T follicular helper cell (primary cell): ENCODE measurements at places on chromosomes 3 and 15.

- no peak for DNase-seq
Observed at GRCh38 chr3:156957715-156958114, 131.6 kb downstream of the LEKR1 start.

GRCh38 chr15:44024155-44024554 is 170.9 kb downstream of the FRMD5 start:
- DNase-seq: no peak

DNA sequence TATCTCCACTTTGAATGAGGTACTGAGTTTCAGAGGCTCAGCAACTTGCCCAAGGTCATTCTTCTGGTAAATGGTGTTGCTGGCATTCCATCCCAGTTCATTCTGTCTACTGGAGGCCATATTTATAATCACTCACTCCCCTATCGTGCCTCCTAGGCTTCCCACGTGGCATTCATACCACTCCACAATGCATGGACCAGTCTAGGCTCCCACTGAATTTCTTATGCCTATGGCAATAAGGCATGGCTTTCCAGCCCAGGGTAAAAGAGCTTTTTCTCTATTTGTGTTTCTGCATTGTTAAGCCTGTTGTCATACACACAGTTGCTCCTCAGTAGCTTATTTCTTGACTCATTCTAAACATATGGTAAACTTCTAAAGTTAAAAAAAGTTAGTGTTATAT is 19.9 kb downstream of the BBX start:
- no peak for DNase-seq

DNA sequence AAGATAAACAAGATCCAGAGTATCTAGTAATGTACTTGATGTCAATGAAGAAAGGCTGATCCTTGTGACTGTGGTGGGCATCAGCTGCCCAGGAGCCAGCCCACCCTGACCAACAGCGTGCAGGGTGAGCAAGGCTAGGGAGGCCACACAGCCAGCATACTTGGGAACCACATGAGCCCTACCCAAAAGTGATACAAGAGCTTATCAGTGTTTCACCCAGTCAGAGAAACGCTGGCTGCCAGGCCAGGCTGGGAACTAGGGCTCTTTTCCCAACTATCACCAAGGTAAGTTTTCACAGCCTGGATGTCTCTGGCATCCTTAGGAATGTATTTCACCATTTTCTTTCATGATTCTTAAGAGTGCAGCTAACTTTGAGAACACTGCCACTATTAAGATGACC is 24.9 kb downstream of the CHAC1 start:
- DNase-seq: no peak

GRCh38 chr15:67406257-67406861 is 114.6 kb upstream of the C15orf61 start:
- no peak for DNase-seq

DNA sequence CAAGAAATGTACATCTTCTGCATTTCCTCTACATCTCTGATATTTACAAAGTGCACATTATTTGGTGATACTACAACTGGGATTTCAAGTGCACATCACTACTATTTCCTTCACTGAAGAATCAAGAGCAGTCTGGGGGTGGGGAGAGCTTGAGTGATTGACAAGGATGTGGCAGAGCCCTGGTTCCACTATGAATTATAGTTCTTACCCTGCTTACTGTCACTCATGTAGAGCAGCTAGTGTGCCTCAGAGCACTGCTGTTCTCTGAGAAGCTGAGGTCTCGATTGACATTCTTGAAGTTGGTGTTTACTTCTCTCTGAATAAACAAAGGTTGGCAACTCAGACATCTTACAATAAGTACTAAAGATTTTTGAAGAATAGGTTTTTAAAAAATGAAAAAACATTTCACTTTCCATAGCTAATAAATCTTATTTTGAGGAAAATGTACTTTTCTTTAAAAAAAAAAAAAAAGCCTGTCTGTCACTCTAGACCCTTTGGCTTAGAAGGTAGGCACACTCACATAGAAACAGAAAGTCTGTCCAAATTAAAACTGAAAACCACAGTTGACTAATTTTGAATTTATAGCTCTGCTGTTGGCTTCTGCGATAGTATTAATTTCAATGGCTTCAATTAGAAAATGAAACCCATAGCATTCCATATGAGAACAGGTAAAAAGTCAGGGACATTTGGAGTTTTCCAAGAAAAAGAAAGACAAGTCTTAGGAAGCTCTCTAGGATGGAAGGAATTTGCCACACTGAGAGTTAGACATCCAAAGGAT is 5.6 kb downstream of the GREM1 start:
- no peak for DNase-seq

GRCh38 chr3:157914882-157915281 is 191.3 kb downstream of the SHOX2 start:
- DNase-seq: no peak

DNA sequence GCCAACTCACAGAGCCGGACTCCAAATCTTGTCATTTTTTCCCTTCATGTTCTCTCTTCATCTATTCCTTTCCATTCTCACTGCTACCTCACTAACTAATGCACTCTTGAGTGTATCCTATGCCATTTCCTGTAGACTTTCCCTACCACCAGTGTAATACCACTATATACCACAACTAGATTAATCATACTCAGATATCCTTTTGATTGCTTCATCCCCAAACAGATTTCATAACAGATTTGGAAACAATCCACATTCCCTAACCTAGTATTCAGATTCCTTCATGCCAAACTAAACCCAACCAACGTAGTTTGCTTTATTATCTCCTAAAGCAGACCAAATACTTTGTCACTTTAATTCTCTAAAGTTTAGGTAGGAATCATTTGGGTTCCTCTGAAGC is 2.6 kb upstream of the PLOD2 start:
- DNase-seq: no peak

GRCh38 chr3:150577855-150578254 is 25.3 kb upstream of the SELENOT start:
- no peak for DNase-seq

DNA sequence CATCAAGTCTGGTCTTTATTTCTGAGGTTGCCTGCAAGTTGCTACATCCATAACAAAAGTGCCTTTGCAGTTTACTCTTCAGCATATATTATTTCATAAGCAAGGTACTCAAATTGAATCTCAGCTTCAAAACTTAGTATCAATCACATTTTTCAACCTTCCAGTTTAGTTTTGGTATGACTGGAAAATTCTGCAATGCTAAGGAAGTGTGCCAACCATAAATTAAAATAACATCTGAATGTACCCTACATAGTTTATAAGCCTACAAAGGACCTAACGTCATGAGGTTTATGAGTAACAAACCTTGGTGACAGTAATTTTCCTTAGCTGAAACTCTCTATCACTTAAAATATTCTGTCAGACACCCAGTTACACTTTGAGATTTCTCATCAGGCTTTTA is 62.8 kb downstream of the THBS1 start:
- DNase-seq: no peak
